Activated CD4-positive, alpha-beta T cell treated with anti-CD3 and anti-CD28 coated beads for 24 hours (primary cell): ENCODE measurements at places on chromosomes 1 and 21.

GRCh38 chr1:182330303-182330702, 61.3 kb downstream of the GLUL start:
- no peak for DNase-seq

DNA sequence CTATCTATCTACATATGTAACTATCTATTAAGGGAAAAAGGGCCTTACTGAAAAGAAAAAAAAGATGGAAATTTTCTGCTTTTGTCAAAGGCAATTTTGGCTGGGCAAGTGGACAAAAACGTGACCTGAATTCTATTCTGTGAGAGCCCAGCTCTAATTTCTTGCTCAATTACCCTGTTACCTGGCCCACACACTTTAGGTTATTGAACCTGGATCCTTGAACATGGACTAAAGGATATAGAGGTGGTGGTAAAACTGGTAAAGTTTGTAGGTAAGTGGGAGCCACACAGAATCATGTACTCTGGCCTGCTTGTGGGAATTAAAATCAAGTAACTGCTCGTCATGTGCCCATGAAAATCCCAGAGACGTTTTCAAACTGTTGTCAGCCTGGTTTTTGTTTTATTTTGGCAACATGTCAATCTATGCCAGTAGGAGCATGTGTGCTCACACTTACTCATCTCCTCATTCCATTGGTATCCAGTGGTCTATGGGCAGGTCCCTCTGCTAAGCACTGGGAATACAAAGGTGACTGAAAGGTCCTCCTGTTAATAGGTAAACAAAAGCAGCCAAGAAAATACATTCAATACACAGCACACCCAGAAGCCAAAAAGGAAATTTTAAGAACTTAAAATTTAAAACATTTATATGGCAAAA, 113.7 kb upstream of the WARS2 start:
- DNase-seq, result no peak

GRCh38 chr1:97778718-97779117, 142.1 kb downstream of the DPYD start:
- no peak for DNase-seq

DNA sequence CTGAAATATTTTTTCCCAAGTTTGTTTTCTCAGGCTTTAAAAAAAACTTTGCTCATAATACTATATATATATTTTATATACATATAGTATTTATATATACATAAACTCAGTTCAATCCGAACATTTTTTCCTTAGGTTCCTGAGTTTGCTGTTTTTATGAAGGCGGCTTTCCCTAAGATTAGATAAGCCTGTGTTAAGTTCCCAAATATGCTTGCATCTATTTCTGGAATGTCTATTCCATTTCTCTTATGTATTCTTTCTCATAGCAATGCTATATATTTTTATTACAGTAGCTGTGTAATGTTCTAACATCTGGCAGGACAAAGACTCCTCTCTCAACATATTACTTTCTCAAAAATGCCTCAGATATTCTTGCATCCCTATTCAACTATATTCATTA, 45.9 kb downstream of the ADSS2 start:
- DNase-seq, result no peak

GRCh38 chr1:67316918-67317317, 9.2 kb downstream of the IL12RB2 start:
- no peak for DNase-seq

DNA sequence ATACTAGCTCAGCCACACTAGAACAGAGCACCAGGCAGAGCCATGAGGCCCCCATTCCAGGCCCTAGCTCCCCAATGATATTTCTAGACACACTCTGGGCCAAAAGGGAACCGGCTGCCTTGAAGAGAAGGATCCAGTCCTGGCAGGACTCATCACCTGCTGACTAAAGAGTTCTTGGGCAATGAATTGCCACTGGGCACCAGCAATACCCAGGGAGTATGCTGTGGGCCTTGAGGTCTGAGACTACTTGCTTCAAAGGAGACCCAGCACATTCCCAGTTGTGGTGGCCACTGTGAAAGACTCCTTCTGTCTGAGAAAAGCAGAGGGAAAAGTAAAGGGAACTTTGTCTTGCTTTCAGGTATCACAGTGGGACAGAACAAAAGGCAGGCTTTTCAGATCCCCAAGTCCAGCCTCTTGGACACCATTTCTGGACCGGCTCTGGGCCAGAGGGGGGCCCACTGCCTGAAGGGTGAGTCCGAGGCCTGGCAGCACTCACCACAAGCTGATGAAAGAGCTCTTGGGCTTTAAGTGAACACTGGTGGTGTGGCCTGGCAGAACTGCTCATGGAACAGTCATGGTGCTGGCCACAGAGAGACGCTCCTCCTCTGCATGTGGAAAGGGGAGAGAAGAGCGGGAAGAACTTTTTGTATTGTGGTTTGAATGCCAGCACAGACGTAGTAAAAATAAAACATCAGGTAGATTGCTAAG, 72.5 kb downstream of the CDC42BPA start:
- DNase-seq, result no peak

- DNase-seq, result no peak
Measured at GRCh38 chr21:44854664-44855446, 18.6 kb downstream of the PTTG1IP start.

- no peak for DNase-seq
Measured at GRCh38 chr1:33443080-33443704, 12.3 kb upstream of the PHC2 start.

DNA sequence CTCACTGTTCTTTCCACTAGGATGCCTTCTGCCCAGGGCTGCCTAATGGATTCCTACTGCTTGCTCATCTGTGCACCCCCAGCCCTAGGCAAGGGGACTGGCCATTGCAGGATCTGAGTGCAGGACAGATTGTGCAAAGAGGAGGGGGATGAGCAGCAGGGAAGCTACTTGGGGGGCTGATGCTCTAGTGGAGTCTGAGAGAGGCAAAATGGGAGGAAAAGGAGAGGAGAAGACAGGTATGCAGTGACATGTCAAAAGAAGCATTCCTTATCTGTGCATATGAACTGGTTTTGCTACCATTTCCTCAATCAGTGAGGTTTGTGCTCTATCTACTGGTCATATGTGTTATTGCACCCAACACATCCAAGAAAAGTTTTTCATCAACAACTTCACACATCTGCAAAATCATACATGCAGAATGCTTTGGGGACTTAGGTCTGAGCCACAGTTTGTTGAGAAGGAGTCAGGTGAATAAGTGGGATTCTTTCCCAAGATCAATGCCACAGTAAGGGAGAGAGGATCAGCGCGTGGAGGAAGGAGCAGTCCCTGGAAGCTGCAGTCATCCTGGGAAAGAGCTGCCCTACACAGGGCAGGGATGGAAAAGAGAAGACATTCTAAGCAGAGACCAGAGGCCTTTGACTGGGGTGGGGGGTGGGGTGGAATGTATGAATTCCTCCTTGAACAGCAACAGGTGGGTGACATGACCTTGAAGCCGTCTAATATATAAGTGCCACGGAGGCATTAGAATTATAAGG, 14.4 kb downstream of the SLC5A9 start:
- no peak for DNase-seq

DNA sequence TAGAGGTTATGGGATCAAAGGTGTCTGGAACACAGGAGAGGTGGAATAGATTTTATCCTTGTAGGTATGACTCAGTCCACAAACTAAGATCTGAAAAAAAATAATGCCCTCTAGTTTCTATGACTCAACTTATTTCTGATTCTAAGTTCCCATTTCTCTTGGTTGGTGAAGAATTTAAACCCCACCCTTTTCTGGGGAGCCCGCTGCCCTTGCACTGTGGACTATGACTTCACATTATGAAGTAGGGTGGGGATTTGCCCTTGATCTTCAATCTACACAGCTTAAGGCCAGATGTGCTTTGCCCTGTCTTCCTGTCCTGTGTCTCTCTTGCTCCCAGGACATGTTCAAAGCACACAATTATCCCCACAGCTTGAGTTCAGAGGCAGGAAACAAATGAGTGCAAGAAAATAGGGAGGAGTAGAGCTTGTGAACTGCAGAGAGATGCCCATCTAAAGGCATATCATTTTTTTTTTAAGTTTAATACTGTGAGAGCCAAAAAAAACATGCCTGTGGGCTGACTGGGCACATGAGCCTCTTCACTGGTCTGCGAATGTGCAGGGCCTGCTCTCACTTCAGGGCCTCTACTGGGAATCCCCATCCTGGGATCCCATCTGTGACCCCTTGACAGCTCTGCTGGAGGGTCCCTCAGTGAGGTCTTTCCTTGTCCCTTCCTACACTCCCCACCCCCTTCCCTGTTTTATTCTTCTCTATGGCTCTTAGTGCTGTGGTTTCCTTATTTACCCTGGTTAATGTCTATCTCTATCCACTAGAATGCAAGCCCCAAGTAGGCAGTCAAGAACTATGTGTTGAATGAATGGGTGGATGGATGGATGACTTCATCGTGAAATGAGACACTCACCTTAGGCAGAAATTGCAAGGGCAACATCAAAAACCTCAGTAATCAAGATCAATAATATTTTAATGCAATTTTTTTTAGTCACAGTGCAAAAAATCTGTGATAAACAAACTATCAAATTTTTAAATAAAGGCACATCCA, 61.5 kb downstream of the CD58 start:
- peak; percentile 21 for DNase-seq

- no peak for DNase-seq
Measured at GRCh38 chr1:106961646-106962045, 94.8 kb upstream of the PRMT6 start.

GRCh38 chr1:234874291-234875288, 254.0 kb downstream of the TOMM20 start:
- DNase-seq, result no peak

DNA sequence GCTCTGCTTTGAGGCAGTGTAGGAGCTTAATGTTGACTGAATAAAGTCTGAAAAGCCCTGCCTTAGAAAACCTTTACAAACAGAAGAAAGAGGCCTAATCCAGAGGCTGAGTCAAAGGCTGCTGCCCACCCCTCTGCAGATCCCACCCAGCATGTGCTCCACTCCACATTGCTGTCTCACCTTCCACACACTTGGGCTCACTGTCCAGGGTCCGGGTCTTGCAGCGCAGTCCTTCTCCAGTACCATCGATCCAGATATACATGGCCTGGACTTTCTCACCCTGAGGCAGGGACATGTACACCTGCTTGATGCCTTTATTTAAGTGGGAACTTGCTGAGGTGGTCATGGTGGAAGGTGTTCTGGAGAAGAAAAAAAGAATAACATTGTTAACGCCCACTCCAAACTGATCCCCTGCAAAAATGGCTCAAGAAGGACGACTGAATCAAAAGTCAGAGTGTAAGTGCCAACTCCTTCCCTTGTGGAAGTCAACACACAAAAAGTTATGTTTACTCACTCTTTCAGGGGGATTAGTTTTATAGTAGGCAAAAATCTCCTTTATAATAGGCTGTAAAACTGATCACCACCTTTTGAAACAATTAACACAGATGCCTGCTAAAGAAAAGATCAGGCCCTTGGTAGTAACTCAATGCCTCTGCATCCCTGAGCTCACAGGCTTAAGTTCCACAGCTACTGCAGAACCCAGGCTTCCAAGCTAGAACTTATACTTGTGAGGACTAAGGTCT, 3.0 kb downstream of the GLUL start:
- no peak for DNase-seq

- no peak for DNase-seq
Measured at GRCh38 chr1:200916681-200917080, 22.0 kb downstream of the INAVA start.

GRCh38 chr1:173427146-173428054, 49.7 kb upstream of the PRDX6 start:
- no peak for DNase-seq

GRCh38 chr1:15949453-15950245, 26.3 kb downstream of the ZBTB17 start:
- peak; percentile 76 for DNase-seq

DNA sequence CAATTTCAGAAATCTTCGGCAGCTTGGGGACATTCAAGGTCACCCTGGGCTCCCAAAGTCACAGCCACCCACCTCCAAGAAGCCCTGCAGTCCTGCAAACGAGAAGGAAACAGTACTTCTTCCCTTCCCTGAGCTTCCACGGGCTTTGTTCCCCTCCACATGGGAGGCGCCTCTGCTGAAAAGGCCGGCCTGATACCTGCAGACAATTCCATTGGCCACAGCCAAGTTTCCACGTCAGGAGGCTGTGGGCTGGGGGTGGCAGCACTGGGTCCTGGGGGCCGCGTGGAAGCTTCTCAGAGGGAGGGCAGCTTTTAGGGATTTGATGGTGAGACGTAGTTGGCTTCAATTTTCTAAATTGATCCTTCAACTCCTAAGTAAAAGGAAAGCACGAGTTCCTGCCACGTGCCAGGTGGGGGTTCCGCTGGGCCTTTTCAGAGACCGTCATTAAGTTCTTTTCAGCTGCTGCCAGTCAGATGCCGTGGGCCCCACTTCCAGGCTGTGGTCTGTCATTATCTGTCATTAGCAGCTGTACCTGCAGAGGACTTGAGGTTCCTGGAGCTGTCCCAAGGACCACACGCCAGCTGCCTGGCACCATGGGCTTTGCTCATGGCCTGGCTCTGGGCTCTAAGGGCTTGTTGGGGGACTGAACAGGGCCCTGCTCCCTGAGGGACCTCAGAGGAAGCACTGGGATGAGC, 98.7 kb downstream of the CRYAA start:
- no peak for DNase-seq

DNA sequence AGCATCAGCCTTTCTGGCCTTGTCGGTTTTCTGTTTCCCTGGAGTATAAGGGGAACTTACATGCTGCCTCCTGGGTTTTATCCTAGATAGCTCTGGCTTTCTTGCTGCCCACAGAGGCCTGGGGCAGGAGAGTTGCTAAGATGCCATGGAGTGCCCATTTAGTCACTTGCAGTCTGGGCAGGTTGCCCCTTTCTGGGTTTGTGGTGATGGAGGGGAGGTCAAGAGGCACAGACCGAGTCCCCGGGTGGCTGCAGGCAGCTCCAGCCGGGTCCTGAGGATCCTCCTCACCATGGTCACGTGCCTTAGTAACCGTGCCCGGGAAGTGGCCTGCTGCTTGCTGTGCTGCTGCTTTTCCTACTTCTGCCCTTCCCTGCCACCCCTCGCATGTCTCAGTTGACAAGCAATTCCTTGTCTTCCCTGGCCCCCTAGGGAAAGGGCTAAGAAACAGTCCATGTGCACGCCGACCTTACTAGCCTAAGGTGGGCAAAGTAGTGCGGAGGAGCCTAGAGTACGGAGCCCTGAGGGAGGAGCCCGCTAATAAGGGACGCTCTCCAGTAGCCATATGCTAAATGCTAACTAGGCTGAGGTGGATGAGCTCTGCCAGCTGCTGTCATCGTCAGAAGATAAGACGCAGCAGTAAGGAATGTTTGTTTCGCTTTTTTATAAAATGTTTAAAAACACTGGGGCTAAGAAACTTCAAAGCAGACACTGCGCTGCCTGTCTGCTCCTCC, 34.8 kb downstream of the CLCA1 start:
- no peak for DNase-seq

DNA sequence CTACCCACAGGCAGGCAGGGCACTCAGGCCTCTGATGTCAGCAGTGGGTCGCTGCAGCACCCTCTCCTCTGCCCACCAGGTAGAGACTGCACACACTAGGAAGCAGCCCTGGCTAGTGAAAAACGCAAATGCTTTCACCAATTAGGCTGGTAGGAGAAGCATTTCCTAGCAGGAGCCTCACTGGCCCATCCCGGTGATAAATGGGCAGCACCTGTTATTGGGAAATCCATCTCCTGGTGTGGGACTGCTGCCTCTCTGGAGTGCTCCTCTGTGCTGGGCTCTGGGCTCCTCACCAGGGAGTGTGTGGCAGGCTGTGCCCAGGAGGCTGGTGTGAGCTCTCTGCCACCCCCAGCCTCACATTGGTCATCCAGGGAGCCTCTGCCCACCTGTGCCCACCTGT, 28.6 kb downstream of the LRP8 start:
- DNase-seq, result no peak
